ENCODE measurements at places on chromosomes 4 and X.
A peak's percentile ranks its signal among the peaks of the same experiment; 100 is the strongest.

GRCh38 chr4:67256388-67257043, 288.8 kb downstream of the CENPC start:
- H3K4me1 ChIP-seq: no peaks in the 10 kb centered on the region
- no peak for DNase-seq
- no peak overlapping the region for H3K4me3 ChIP-seq
- H3K27me3 ChIP-seq: no peaks in the 10 kb centered on the region

- H3K27ac ChIP-seq: peak overlapping the region; percentile 2
- no peak overlapping the region for H3K4me3 ChIP-seq
- no peak for DNase-seq
- H3K36me3 ChIP-seq: no peaks in the 10 kb centered on the region
- H3K27me3 ChIP-seq: no peaks in the 10 kb centered on the region
Observed at GRCh38 chr4:53507671-53508286, 83.5 kb downstream of the LNX1 start.

DNA sequence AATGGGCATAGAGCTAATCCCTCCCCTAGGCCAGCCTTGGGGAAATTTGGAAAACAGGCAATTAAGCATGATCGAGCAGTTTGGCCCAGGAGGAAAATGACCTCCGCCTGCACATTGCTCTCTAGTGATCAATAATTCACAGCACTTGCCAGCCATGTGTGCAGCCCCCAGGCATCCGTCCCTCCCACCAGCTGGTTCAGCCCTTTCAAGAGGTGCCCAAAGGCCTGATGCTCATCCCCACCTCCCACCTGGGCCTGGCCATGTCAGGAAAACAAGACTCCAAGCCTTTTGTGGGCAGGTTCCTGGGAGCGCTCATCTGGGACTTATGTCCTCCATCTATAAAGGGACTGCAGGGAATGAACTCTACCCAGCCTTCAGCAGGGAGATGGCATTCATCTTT, 17.5 kb upstream of the PPP2R2C start:
- no peaks in the 10 kb centered on the region for H3K36me3 ChIP-seq
- no peak overlapping the region for H3K4me3 ChIP-seq
- no peaks in the 10 kb centered on the region for H3K4me1 ChIP-seq
- no peak for DNase-seq
- no peak overlapping the region for H3K27ac ChIP-seq

- DNase-seq: peak; percentile 37
- H3K27ac ChIP-seq: no peak overlapping the region
- no peaks in the 10 kb centered on the region for H3K4me1 ChIP-seq
- H3K36me3 ChIP-seq: no peaks in the 10 kb centered on the region
- H3K27me3 ChIP-seq: no peaks in the 10 kb centered on the region
Observed at GRCh38 chr4:149896432-149896831, 80.8 kb upstream of the IQCM start.

GRCh38 chr4:26884486-26884988, 23.9 kb downstream of the STIM2 start:
- H3K4me3 ChIP-seq: no peak overlapping the region
- H3K36me3 ChIP-seq: no peaks in the 10 kb centered on the region
- H3K27me3 ChIP-seq: no peaks in the 10 kb centered on the region
- no peak overlapping the region for H3K27ac ChIP-seq
- H3K4me1 ChIP-seq: no peaks in the 10 kb centered on the region

- no peaks in the 10 kb centered on the region for H3K4me1 ChIP-seq
- H3K27me3 ChIP-seq: no peaks in the 10 kb centered on the region
- no peaks in the 10 kb centered on the region for H3K36me3 ChIP-seq
- no peak overlapping the region for H3K27ac ChIP-seq
- H3K4me3 ChIP-seq: no peak overlapping the region
Observed at GRCh38 chr4:138193963-138194362, 48.2 kb downstream of the SLC7A11 start.

DNA sequence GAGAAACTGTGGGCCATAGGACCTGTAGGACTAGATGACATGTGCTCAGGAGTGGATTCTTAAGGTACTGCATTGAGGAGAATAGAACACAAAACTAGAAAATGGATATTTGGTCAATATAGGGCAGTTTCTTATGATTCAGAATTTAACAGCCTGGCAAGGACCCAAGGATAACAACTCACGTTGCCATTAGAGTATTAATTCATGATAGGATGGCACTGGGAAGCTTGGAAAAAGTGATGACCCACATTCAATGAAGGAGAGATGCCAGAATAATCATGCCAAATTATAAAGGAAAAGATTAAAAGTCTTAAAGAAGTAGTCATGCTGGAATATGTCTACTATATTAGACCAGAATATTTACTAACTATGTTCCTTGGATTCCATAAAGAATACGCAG, 594.5 kb downstream of the ANKRD50 start:
- no peak for DNase-seq
- H3K4me3 ChIP-seq: no peak overlapping the region
- H3K36me3 ChIP-seq: no peaks in the 10 kb centered on the region

Measured in mesenchymal stem cell (in vitro differentiated cells and primary cell).